Activated CD8-positive, alpha-beta memory T cell treated with anti-CD3 and anti-CD28 coated beads, Interleukin-2, amount 50 U/mL, for 48 hours (primary cell): ENCODE measurements at places on chromosomes 5 and 9.

DNA sequence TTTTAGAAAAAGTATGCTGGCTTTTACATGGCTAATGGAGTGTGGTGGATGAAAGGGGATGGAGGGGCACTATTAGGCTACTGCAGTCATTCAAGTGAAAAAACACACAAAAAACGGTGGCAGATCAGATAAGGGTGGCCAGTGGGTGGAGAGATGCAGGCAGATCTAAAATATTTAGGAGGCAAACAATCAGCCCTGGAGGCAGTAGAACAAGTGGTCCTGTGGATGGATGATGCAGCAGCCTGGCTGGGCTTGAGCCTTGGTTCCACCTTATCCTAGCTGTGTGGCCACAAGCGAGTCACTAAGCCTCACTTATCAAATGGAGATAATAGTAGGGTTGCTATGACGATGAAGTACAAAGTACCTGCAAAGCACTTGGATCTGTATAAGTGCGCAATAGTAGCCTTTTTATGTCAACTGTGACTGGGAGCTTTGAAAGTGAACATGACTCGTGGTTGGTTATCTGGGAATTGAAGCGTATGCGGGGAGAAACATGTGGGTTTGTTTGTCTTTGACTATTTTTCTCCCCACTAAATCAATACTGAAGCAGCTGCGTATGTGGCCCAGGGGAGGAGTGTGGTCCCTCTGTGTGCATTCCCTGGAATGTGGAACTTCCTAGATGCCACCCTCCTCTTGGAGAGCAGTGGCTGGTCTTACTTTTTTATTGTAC is 20.2 kb downstream of the NSG2 start:
- no peak for DNase-seq

DNA sequence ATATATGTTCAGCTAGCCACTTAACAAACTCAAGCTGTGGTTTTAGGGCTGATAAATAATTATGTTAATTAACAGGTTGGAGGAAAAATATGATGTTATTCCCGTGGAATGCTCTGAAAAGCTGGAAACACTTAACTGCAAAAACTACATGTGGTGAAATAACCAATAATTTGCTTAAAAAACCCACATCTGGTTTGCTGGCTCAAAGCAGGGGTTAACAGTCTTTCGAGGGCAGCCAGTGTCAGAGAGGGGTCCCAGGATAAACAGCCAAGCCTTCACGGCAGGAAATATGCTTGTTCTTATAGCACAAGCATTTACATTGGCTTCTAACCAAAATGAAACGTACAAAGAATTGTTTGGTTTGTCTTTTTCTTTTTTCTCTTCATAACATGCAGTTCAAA is 254.0 kb upstream of the GAS1 start:
- no peak for DNase-seq

GRCh38 chr5:5423586-5423985 is 1.1 kb downstream of the ICE1 start:
- DNase-seq = no peak

DNA sequence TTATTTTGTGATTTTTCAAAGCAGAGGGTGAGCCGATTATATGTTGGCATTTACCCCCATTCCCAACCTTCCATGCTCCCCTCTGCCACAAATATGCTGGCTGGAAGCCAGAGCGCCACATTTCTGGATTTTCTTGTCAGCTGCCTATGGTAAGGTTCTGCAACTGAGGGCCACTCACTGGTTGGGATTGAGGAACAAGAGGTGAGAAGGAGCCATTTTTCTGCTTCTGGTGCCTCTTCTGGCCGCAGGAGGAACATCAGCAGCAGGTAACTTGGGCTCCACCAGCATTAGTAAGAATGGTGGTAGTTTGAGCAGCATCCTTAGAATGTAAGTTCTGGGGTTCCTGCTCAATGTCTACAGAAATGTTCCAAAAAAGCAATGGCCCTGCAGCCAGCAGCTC is 159.5 kb upstream of the MAST4 start:
- DNase-seq = no peak
